ENCODE measurements at places on chromosomes 13 and 19. TPM values are rescaled to one million over a fixed set of nuclear protein-coding genes. Genes with fewer than 3 reads are reported as not detected.

NXNL1 gene
- total RNA-seq: not detected

CFAP97D2 gene
- not detected for total RNA-seq

CGB5 gene
- total RNA-seq: not detected

CBY2 gene
- not detected for total RNA-seq

SIGLEC9 gene
- not detected for total RNA-seq

ASF1B gene
- 12.6 TPM for total RNA-seq

SELENOV gene
- total RNA-seq: not detected

STAP2 gene
- 2.1 TPM for total RNA-seq

CEACAM18 gene
- not detected for total RNA-seq

TINCR gene
- 0.12 TPM for total RNA-seq

TEAD2 gene
- total RNA-seq: 13.7 TPM

IFNL1 gene
- total RNA-seq: not detected

SLAIN1 gene
- 2.7 TPM for total RNA-seq

SLC17A7 gene
- under 0.01 TPM for total RNA-seq

LILRB2 gene
- not detected for total RNA-seq

TMEM145 gene
- total RNA-seq: not detected

SSBP4 gene
- 66.1 TPM for total RNA-seq

PKN1 gene
- 114 TPM for total RNA-seq

RNF113B gene
- total RNA-seq: not detected

CCDC70 gene
- not detected for total RNA-seq

CRTC1 gene
- total RNA-seq: 2.6 TPM

ZNF470 gene
- total RNA-seq: 6.3 TPM

ZNF135 gene
- total RNA-seq: 4.5 TPM

MYH14 gene
- not detected for total RNA-seq

PLIN3 gene
- total RNA-seq: 348 TPM

TUBA3C gene
- not detected for total RNA-seq

CATSPERD gene
- total RNA-seq: not detected

ATXN8OS gene
- not detected for total RNA-seq

TYROBP gene
- total RNA-seq: not detected

SNRNP70 gene
- total RNA-seq: 151 TPM

PSG7 gene
- total RNA-seq: not detected

PABPC3 gene
- total RNA-seq: 0.12 TPM

NLRP13 gene
- not detected for total RNA-seq

SPACA4 gene
- total RNA-seq: not detected

B3GLCT gene
- 12.1 TPM for total RNA-seq

APOC4 gene
- total RNA-seq: not detected

ZNF260 gene
- 10.0 TPM for total RNA-seq

ZSCAN4 gene
- not detected for total RNA-seq

SYCN gene
- total RNA-seq: not detected

PCDH8 gene
- total RNA-seq: not detected

ZNF560 gene
- 0.06 TPM for total RNA-seq

PLK5 gene
- not detected for total RNA-seq

BST2 gene
- 28.2 TPM for total RNA-seq

KIR2DL1 gene
- not detected for total RNA-seq

ELAVL3 gene
- not detected for total RNA-seq

SLC25A41 gene
- total RNA-seq: not detected

SPTBN4 gene
- total RNA-seq: 2.4 TPM

ZNF726 gene
- total RNA-seq: 2.8 TPM

Measured in aortic smooth muscle cell (primary cell).